Left ventricle myocardium inferior (tissue), 1 donor: ENCODE measurements at places on chromosomes 1 and 21. TPM values are rescaled to one million over a fixed set of nuclear protein-coding genes. Genes with fewer than 3 reads are reported as not detected.

The S100A7 gene
- not detected for total RNA-seq

The MYOG gene
- not detected for total RNA-seq

The G0S2 gene
- total RNA-seq: 307 TPM

The ADGRB2 gene
- total RNA-seq: 12.1 TPM

The S100A7A gene
- total RNA-seq: not detected

The TMEM200B gene
- 1.6 TPM for total RNA-seq

The S100A16 gene
- total RNA-seq: 38.8 TPM

The HUNK gene
- total RNA-seq: 0.44 TPM

The SYT6 gene
- not detected for total RNA-seq

The EDN2 gene
- total RNA-seq: 0.47 TPM

The SLC37A1 gene
- total RNA-seq: 3.8 TPM

The LRRC39 gene
- 166 TPM for total RNA-seq

The HFM1 gene
- total RNA-seq: 1.7 TPM

The SOX13 gene
- total RNA-seq: 13.1 TPM

The PTCH2 gene
- total RNA-seq: 0.25 TPM

The DISP3 gene
- not detected for total RNA-seq

The CCDC17 gene
- total RNA-seq: 1.2 TPM
